ENCODE measurements at places on chromosomes 5 and 9. TPM values are rescaled to one million over a fixed set of nuclear protein-coding genes. Genes with fewer than 3 reads are reported as not detected.

Gene TEX48
- total RNA-seq, result not detected

- no peak for DNase-seq
Measured at GRCh38 chr9:121344184-121344583, 25.9 kb downstream of the STOM start.

DNA sequence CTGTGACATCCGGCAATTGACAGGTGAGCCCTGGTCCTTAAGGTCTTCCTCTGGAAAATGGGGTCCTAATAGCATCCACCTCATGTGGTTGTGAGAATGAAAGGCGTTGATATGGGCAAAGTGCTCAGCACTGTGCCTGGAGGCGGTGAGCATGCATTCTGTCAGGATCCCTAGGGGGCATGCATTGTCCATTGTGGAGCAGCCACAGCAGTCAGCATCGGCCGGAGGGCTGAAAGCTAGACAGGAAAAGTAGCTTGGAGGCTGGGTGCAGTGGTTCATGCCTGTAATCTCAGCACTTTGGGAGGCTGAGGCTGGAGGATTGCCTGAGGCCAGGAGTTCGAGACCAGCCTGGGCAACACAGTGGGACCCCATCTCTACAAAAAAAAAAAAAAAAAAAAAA, 122.2 kb downstream of the LHX2 start:
- peak; percentile 67 for DNase-seq

GRCh38 chr5:81826128-81826527, 75.2 kb upstream of the SSBP2 start:
- DNase-seq, result no peak

Gene C9orf43
- 1.2 TPM for total RNA-seq

- DNase-seq, result no peak
Measured at GRCh38 chr9:77276799-77277198, 99.5 kb downstream of the VPS13A start.

DNA sequence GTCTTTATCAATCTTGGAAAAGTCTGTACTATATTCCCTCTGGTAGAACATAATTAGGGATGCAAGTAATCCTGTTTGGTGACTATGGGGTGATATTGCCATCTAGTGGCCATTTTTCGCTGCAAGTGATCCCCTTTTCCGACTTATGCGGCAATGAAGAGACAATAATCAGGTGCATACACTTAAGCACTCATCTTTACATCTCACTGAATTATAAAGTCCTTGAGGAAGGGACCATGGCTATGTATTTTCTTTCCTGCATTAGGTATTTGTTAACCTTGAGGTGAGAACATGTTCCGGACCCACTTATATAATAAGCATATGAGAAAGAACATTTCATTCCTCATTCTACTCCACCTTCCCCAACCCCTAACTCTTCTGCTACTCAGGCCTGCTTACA, 19.6 kb upstream of the LIX1 start:
- DNase-seq, result peak; percentile 42

GRCh38 chr5:42745426-42745825, 11.2 kb upstream of the CCDC152 start:
- no peak for DNase-seq

DNA sequence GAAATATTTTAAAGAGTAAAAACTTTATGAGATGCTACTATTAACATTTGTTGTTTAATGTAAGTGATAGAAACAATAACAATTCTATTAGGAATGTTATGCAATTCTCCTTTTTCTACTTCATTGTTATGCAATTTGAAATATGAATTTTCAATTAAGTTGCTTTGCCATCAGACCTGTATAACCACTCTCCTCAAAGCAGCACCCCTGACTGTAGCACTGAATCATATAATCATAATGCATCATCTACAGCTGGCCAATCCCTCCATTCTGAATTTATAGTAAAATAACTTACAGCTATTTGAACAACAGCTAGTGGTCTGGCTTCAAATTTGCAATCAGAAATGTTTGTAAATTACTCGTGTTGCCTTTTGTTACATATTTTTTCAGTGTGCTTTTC, 29.2 kb downstream of the FBXO4 start:
- DNase-seq, result no peak

- DNase-seq, result no peak
Measured at GRCh38 chr9:137511758-137512463, 38.3 kb downstream of the PNPLA7 start.

GRCh38 chr9:133552236-133552635, 17.7 kb downstream of the ADAMTSL2 start:
- DNase-seq, result no peak

Gene PIP5KL1
- 2.5 TPM for total RNA-seq

- no peak for DNase-seq
Measured at GRCh38 chr5:87137283-87137682, 130.4 kb upstream of the RASA1 start.

- DNase-seq, result no peak
Measured at GRCh38 chr5:137340881-137341280, 158.2 kb downstream of the SPOCK1 start.

DNA sequence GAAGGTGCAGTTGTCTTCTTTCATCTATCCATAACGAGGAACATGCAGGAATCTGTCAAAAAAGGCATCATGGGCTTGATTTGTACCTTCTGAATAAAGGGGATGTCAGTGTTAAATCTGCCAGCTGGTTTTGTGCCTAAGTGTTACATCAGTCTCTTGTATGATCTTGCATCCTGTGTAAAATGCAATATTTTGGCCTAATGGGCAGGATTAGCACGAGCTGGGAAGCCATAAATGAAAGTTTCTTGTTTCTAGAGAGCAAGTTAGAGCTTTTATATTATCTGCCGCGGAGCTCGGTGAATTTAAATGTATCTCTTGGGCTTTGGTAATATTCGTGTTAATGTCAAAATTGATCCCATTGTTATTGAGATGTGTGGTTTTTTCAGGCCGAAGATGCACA, 526.1 kb upstream of the WWC1 start:
- no peak for DNase-seq

DNA sequence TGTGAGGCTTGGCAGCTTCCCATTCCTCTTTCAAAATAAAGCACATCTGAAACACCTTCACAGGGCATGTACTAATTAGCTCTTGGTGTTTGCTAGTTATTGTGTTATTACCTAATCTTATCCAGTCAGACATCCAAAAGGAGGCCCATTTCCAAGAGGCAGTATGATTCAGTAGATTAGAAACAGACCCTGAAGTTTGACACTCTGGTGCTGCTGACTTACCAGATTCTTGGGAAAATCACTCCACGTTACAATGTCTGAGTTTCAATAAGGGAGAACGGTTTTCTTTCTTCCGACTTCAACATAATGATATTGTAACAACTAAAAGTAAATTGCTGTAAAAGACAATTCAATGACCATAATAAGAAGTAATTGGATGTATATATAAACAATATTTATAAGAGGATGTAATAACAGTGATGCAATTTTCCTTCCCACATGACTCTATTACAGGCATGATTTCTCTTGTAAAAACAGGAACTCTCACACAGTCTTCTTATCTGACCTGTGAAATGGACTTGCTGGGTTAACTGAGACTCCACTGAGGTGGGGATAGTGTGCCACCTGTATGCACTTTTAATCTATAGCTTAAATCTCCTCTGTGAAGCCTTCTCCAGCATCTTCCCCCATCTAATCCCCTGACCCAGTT, 181.3 kb upstream of the ELL2 start:
- no peak for DNase-seq

Gene SPAAR
- total RNA-seq, result not detected

DNA sequence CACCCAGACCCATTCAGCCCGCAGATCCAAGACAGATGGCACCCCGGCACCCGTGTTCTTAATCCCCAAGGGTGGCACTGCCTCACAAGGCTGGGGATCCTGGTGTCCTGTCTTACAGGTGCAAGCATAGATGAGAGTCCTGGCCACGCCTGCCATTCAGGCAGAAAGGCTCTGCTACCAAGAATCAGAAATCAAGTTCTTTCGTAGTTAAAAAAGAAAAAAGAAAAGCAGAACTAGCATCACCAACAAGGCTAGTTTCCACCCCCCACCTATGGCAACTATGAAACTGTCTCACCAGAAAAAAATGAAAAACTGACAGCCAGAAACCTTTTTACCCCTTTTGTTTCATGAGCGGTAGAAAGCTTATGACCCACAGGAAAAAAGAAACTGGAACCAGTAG, 170.4 kb downstream of the SYK start:
- DNase-seq, result no peak

DNA sequence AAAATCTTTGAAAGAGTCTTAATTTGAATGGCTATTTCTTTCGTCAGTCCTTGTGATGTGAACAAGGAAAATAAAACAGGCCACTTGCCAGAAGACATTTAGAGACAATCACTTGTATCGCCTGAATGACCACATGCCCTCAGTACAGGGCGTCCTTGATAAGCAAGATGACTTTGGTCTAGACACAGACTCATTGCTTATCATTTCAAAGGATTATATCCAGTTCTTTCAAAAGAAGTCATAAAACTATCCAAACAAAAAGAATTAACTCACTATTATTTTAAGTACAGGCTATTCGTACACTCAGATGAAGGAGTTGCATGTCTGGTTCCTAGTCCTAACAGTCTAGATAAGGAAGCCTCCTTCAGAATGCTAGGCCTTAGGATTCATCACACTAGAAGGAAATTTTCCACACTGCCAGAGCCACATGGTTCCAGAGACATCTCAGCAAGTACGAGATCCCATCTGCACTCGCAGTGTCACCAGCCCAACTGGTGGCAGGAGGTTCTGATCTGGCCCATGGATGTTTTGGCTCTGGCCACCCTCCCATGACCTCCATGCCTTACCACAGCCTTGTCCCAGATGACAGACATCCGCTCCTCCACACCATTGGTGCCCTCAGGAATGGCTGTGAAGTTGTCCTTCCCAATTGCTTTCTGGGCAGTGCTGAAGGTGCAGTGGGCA, 109.6 kb downstream of the DPYSL3 start:
- DNase-seq, result no peak

DNA sequence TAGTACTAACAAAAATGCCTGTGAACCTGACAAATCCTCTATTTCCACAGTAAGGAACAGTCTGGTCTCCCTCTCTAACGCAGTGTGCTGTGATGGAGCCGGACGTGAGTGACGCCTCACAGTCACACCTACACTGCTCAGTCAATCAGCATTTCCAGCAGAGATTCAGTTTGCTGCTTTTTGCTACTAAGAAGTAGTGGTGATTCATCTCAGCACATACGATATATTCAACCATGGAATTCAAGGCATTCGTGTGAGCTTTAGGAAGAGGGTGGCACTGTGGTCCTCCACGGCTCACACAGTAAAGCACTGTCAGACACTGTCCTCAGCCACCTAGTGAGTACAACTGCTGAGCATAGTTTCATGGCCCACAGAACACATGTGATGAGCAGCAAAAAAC, 70.9 kb downstream of the SETX start:
- DNase-seq, result no peak

DNA sequence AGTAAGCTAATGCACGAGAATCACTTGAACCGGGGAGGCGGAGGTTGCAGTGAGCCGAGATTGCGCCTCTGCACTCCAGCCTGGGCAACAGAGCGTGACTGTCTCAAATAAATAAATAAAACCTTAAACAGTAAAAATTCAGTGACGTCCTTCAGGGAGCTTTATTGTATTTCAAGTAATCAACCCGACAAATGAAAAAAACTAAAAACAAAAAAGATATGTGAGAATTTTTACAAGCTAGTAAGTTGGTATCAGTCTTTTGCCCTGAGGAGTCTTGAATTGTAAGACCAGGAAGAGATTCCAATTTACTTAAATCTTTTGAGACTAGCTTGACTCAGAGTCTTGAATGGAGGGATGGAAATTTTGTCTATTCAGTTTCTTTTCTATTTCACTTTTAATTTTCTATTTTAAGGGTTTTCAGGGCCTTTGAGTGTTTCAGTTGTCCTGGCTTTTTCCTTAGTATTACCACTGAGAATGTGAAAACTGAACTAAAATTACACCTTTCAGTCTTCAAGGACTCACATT, 126.0 kb upstream of the DHFR start:
- no peak for DNase-seq

Gene SLC4A9
- total RNA-seq, result 2.5 TPM

DNA sequence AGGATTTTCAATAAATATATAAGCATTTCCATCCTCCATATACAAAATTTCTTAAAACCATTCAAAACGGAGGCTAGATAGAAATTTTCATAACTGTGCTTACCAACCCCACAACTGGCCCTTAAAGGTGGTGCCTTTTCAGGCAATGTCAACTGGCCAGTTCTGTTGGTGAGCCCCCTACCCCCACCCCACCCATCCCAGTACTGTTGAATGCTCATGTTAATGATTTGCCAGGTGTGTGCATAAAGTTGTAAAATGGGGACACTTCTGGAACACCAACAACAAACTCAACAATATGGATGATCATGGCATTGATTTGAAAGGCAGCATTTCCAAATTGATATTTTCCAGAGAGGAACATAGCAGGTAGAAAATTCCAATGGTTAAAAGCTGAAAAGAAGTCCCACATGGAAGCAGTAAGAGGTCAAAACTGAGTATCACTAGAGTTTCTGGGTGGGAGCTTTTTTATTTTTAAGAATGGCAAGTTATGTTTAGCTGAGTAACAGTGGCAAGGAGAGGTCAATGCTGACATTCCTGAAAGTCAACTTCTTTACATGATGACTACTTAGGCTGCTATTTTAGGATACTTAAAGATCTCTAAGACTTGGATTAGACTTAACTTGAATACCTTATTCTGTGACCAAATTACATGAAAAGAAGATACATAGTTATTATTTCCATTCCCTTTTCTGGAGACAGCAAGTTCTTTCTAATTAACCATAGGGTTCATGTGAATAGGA, 2.7 kb downstream of the LEAP2 start:
- DNase-seq, result no peak

DNA sequence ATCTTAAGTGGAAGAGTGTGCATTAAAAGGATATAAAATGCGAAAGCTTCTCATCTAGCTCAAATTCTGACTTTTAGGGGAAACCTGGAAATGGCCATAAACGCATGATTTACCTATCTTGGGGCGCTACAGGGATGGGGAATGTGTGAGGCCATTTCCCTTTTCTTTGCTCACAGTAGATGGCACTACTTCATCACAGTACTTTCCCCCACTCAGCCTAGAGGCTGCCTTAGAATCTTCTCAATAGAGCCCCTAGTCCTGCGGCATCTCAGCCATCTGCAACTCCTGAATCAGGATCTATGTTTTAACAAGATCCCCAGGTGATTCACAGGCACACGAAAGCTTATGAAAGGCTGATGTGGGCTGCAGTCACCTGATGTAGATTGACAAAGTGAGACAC, 110.8 kb downstream of the LHFPL2 start:
- no peak for DNase-seq

DNA sequence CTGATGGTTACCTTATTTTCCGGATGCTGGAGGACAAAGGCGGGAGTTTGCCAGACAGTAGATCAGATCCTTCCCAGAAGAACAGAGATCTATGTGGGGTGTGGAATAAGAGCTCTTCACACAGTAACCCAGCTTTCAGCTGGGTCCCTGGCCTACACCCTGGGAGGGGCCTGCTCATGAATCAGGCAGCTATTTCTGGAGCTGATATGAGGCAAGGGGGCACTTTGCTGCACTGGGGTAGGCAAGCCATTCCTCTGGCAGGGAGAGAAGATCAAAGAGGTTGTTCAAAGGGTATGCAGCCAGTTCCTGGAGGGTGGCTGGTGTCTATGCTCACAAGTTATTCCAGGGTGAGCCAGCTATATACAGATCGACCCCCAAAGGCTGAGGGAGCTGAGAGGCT, 48.6 kb downstream of the CYSTM1 start:
- DNase-seq, result no peak

All from Peyer's patch (tissue), 4 donors.